ENCODE measurements at places on chromosomes 1 and 21. TPM values are rescaled to one million over a fixed set of nuclear protein-coding genes. Genes with fewer than 3 reads are reported as not detected.
A peak's percentile ranks its signal among the peaks of the same experiment; 100 is the strongest.

Gene USH2A
- total RNA-seq, result 3.6 TPM

Gene GUCA2A
- not detected for total RNA-seq

- no peak overlapping the region for H3K4me3 ChIP-seq
- H3K4me1 ChIP-seq, result no peaks in the 10 kb centered on the region
- no peak overlapping the region for H3K27ac ChIP-seq
- H3K27me3 ChIP-seq, result no peaks in the 10 kb centered on the region
- DNase-seq, result no peak
Measured at GRCh38 chr21:32658524-32658923, 46.3 kb upstream of the CFAP298 start.

GRCh38 chr1:33056426-33056825 is 19.7 kb upstream of the AK2 start:
- no peak overlapping the region for H3K4me3 ChIP-seq
- peaks cover 15% of the 10 kb centered on the region for H3K4me1 ChIP-seq
- no peaks in the 10 kb centered on the region for H3K36me3 ChIP-seq
- H3K27me3 ChIP-seq, result no peaks in the 10 kb centered on the region
- DNase-seq, result no peak
- H3K27ac ChIP-seq, result no peak overlapping the region

- no peak overlapping the region for H3K27ac ChIP-seq
- no peaks in the 10 kb centered on the region for H3K27me3 ChIP-seq
- no peak overlapping the region for H3K4me3 ChIP-seq
- no peaks in the 10 kb centered on the region for H3K4me1 ChIP-seq
- H3K36me3 ChIP-seq, result no peaks in the 10 kb centered on the region
Measured at GRCh38 chr21:14483296-14483695, 62.8 kb downstream of the SAMSN1 start.

Gene CFHR1
- not detected for total RNA-seq

DNA sequence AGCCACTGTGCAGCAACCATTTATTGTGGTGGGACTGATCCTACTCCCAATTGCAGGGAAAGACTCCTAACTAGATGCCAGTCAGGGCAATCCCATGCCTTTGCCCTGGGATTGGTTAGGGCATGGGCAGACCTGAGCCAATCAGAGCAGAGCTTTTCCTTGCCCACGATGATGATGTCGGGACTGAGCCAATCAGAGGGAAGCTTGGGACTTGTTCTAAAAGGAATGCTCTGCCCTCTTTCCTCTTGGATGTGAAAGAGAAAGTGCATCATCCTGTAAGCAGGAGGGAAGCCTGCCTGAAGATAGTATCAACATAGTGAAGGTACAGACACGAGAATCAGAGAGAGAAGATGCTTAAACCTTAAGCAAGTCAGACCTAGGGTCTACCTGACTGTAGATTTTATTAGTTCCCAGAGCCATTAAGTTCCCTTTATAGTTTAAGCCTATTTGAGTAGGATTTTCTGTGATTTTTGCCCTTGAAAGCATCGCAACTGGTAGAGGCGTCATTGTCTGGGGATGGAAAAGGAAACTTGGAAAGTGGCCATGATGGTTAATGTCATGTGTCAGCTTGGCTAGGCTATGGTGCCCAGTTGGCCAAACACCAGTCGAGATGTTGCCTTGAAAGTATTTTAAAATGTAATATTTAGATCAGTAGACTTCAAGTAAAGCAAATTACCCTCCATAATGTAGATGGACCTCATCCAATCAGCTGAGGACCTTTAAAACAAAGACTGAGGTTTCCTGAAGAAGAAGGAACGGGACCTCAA is 19.9 kb downstream of the IRF2BP2 start:
- no peaks in the 10 kb centered on the region for H3K27me3 ChIP-seq
- peak overlapping the region; percentile 63 for H3K27ac ChIP-seq
- H3K4me1 ChIP-seq, result peaks cover 38% of the 10 kb centered on the region
- no peaks in the 10 kb centered on the region for H3K36me3 ChIP-seq
- DNase-seq, result no peak
- no peak overlapping the region for H3K4me3 ChIP-seq

GRCh38 chr1:32907435-32907834 is 6.2 kb upstream of the TMEM54 start:
- no peak overlapping the region for H3K4me3 ChIP-seq
- no peaks in the 10 kb centered on the region for H3K36me3 ChIP-seq
- no peaks in the 10 kb centered on the region for H3K4me1 ChIP-seq
- no peak overlapping the region for H3K27ac ChIP-seq
- no peak for DNase-seq

DNA sequence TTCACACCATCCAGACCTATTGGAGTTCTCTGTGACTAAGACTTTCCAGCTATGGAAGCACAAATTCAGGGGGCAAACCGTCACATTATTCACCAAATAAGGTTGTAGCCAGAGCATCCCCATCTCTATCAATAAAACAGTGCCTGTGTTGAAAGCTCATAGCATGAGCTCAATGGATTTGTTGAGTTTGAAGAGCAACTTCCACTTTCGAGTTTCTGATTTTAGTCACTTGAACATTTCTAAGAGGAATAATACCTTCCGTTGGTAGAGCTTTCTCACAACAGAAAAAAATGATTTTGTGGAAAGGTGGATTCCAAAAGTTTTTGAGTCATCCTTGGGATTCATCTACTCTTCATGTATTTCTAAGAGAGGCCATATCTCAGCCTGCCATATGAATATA is 13.0 kb upstream of the ELAVL4 start:
- no peaks in the 10 kb centered on the region for H3K36me3 ChIP-seq
- DNase-seq, result no peak
- H3K27me3 ChIP-seq, result peaks cover 9% of the 10 kb centered on the region
- no peak overlapping the region for H3K4me3 ChIP-seq

Gene TFB2M
- 18.3 TPM for total RNA-seq

Gene FCN3
- 27.3 TPM for total RNA-seq

DNA sequence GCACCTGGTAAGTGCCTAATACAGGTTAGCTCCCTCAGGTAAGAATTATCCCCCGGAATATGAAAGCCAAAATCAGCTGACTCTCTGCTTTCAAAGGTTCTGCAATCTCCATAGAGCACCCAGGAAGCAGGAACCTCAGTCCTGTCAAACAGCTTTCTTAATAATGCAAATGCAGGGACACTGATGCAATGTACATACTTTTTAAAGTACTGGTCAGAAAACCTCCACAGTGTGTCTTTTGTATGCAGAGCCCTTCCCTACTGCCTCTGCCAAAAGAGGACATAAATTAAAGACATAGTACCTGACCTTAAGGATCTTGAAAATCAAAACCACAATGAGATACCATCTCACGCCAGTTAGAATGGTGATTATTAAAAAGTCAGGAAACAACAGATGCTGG is 365.0 kb upstream of the KAZN start:
- H3K4me1 ChIP-seq, result no peaks in the 10 kb centered on the region
- no peak for DNase-seq
- no peaks in the 10 kb centered on the region for H3K36me3 ChIP-seq

- H3K27ac ChIP-seq, result no peak overlapping the region
- no peaks in the 10 kb centered on the region for H3K36me3 ChIP-seq
- H3K27me3 ChIP-seq, result peaks cover 91% of the 10 kb centered on the region
Measured at GRCh38 chr1:22341791-22342605, 109.7 kb upstream of the ZBTB40 start.

GRCh38 chr1:244214009-244214967 is 163.2 kb downstream of the ZBTB18 start:
- DNase-seq, result peak; percentile 20
- no peaks in the 10 kb centered on the region for H3K36me3 ChIP-seq
- no peak overlapping the region for H3K4me3 ChIP-seq
- H3K4me1 ChIP-seq, result peaks cover 16% of the 10 kb centered on the region

GRCh38 chr1:25737130-25737529 is 62.9 kb upstream of the SELENON start:
- DNase-seq, result no peak
- peak overlapping the region; percentile 76 for H3K27ac ChIP-seq
- no peak overlapping the region for H3K4me3 ChIP-seq
- H3K4me1 ChIP-seq, result peaks cover 63% of the 10 kb centered on the region
- no peaks in the 10 kb centered on the region for H3K36me3 ChIP-seq
